ENCODE measurements at places on chromosomes 1 and 21. TPM values are rescaled to one million over a fixed set of nuclear protein-coding genes. Genes with fewer than 3 reads are reported as not detected.

The NUAK2 gene
- 13.1 TPM for total RNA-seq

The TADA1 gene
- total RNA-seq, result 10.5 TPM

The OR2L5 gene
- not detected for total RNA-seq

The ZSWIM5 gene
- 0.08 TPM for total RNA-seq

The GPX7 gene
- 55.5 TPM for total RNA-seq

The CRB1 gene
- total RNA-seq, result 0.08 TPM

The LCK gene
- not detected for total RNA-seq

The RCOR3 gene
- 11.9 TPM for total RNA-seq

The SPRR2E gene
- not detected for total RNA-seq

The OR2T33 gene
- total RNA-seq, result not detected

The KIF17 gene
- 0.39 TPM for total RNA-seq

The ANKRD65 gene
- 3.1 TPM for total RNA-seq

The RHD gene
- total RNA-seq, result not detected

The NDUFS2 gene
- 222 TPM for total RNA-seq

The LCE1F gene
- not detected for total RNA-seq

The OPN3 gene
- total RNA-seq, result 13.6 TPM

The DIO1 gene
- not detected for total RNA-seq

The SELENBP1 gene
- 27.0 TPM for total RNA-seq

The ANXA9 gene
- total RNA-seq, result 0.13 TPM

The JAM2 gene
- 3.0 TPM for total RNA-seq

The SCP2 gene
- total RNA-seq, result 107 TPM

The TSSK3 gene
- not detected for total RNA-seq

The LRRC53 gene
- not detected for total RNA-seq

The TMEM79 gene
- total RNA-seq, result 6.6 TPM

The UBE2Q1 gene
- 22.7 TPM for total RNA-seq

The CCDC27 gene
- total RNA-seq, result not detected

The ZBTB8A gene
- 7.3 TPM for total RNA-seq

The LEFTY2 gene
- not detected for total RNA-seq

The ANGPTL3 gene
- total RNA-seq, result not detected

The NTRK1 gene
- total RNA-seq, result 0.56 TPM

The GPR37L1 gene
- total RNA-seq, result not detected

The INSRR gene
- not detected for total RNA-seq

The PPP1R12B gene
- 2.8 TPM for total RNA-seq

The MYCL gene
- total RNA-seq, result 0.52 TPM

The B3GALT2 gene
- total RNA-seq, result 1.8 TPM

The SLC41A1 gene
- total RNA-seq, result 14.2 TPM

The TRIM45 gene
- total RNA-seq, result 2.5 TPM

The CD1B gene
- total RNA-seq, result not detected

The SOX13 gene
- total RNA-seq, result 6.1 TPM

The C1orf167 gene
- total RNA-seq, result not detected

The ZMYND12 gene
- total RNA-seq, result 0.96 TPM

The FAM72D gene
- 0.40 TPM for total RNA-seq

The TCHHL1 gene
- total RNA-seq, result not detected

The RIMKLA gene
- total RNA-seq, result 0.13 TPM

All from epithelial cell of alveolus of lung (primary cell).